ENCODE measurements at places on chromosomes 13 and 19.

GRCh38 chr19:53865523-53865917 is 2.2 kb upstream of the MYADM start:
- DNase-seq, result no peak

DNA sequence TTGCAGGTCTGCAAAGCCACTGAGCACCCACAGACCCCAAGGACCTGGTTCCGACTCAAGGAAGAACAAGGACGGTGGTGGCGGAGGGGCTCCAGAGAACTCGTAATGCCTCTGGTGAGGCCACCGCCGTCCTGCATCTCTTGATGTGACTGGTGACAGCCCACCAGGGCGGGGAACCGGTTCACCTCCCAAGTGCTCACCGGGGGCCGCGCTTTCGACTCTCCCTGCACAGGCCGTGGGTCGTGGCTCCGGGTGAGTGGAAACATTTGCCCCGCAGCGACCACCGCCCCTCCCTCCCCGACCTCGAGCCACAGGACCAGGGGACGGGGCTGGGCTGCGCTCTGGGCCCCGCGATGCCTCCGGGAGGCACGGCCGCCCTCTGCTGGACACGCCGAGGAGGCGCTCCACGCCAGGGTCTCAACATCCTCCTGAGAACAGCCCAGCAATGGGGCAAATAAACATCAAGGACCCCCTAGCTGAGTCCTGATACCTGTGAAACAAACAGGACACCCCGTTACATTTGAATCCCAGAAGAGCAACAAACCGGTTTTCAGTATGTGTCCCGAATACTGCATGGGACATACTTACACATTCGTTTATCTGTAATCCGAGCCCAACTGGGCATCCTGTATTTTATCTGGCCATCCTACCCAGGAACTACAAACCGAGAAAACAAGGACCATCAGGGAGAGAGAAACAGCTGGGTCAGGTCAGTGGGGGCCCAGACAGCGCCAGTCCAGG is 3.9 kb upstream of the PLPP2 start:
- DNase-seq, result no peak

DNA sequence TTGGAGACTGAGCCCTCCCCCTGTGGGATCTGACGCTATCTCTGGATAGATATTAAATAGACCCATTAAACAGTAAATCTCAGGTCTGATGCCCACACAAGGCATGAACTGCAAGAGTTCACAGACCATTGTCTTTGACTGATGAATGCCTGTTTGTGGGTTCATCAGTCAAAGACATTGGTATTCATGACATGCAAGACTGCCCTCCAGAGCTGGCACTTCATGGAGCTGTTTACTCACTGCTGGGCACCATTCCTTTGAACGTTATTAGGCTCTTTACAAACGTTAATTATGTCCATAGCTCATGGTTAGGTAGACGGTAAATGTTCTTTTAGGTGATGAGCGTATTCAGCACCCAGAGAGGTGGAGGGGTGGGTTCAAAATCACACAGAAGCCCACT is 111.8 kb upstream of the PABPC3 start:
- no peak for DNase-seq

DNA sequence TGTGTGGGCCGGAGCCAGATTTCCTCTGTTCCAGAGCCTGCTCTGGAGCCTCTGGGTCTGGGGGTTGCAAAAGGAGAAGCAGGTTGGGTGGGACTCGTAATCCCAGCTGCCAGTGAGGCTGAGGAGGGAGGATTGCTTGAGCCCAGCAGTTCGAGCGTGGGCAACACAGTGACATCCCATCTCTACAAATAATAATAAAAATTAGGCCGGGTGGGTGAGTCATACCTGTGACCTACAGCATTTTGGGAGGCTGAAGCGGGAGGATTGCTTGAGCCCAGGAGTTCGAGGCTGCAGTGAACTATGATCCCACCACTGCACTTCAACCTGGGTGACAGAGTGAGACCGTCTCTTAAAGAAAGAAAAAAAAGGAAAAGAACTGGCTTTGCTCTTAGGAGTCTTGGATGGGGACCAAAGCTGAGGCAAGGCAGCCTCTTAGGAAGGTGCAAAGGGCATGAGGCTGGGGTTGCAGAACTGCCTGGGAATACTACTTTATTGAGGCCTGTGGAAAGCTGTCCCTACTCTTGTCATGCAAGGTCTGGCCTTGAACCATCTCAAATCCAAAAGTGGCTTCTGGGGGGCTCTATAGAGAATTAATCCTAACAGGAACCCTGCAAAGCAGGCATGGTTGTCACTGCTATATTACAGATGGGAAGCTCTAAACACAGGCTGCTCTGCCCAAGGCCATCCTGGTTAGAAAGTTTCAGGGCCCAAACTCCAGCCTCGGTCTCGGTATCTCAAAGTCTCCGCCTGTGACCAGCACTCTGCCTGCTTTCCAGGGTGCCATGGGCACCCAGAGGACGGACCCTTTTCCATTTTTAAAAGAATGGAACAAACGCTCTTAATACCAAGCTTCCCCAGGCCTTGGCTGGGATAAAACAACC is 880 bp upstream of the C19orf12 start:
- no peak for DNase-seq

- no peak for DNase-seq
Measured at GRCh38 chr19:461721-462551, 1.1 kb upstream of the SHC2 start.

- no peak for DNase-seq
Measured at GRCh38 chr13:75587679-75588078, 38.1 kb downstream of the UCHL3 start.

GRCh38 chr19:19371059-19371458 is 34.4 kb upstream of the GATAD2A start:
- no peak for DNase-seq

DNA sequence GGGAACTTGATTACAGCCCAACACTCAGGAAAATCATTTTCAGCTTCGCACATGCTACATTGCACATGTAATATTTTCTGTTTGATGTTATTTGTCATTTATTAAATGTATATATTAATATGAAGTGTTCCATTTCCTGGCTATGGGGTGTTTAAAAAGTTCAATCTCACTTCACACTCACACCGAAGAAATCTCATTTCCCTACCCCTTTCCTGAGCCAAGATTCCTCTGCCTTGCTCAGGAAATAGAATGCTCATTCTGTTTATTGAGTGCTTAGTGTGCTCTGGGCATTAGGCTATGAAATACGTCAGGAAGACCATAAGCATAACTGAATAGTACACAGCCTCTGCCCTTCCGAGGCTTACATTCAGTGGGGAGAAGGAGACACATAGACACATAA is 331.9 kb upstream of the TSHZ3 start:
- no peak for DNase-seq

- no peak for DNase-seq
Measured at GRCh38 chr13:102227741-102228140, 174.1 kb downstream of the FGF14 start.

DNA sequence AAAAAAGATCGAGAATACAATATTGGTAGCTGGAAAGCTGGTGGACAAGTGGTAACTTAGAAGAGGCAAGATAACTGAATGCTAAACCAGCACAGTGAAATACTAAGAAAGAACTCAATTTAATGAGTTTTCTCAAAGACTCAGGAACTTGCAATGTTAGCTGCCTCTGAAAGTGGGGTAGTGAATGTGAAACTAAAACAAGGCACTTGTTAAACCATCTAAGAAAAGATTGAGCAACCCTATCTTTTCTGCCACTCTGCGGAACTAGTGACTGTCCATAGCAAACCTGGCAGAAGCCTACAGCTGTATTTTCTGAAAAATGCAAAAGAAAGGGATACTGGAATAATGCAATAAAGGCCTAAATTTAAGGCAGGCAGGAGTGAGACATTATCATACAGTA is 1574.4 kb upstream of the PRR20A start:
- no peak for DNase-seq

DNA sequence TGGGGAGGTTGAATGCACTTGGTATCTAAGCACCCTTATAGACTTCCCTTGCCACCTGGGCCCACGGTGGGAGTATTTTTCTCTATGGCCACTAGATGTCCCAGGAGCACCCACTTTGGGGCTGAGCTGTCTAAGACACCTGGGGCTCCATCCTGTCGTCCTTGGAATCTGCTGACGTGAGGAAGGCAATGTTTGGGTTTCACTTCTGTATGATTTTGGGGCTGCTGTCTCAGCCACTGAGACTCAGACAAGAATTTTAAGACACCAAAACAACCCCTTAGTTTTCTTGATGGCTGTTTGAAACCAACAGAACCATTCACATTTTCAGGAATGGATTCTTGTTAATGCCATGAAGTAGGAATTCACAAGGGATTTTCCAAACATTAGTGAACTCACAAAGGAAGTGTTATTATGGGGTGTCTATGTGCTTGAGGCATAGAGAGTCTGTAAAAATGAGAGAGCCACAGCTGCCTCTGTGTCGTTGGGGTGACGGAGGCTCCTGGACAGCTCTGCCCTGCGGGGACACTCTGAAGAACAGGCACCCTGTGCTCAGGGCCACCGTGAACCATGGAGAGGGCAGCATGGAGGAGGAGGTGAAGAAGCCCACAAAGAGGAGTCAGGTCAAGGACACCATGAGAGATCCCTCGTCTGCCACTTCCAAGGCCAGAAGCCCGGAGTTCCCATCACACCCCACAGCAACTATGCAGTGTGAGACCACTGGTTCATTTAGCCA is 106.8 kb upstream of the SPATA13 start:
- DNase-seq, result no peak

GRCh38 chr13:76331943-76332712 is 554.1 kb downstream of the KCTD12 start:
- DNase-seq, result peak; percentile 44

DNA sequence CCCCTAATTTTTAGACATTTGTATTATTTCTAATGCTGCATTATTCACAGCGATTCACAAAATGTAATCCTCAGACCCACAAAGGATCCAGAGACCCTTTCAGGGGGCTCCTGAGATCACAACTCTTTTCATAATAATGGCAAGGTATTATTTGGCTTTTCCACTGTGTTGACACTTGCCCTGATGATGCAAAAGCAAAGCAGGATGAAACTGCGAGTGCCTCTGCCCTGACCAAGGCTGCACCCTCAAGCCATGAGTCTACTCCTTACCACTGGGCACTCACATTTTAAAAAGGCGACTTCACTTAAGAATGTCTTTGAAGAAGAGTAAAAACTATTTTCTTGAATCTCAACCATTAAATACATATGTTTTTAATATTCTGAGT is 11.4 kb downstream of the ELF1 start:
- no peak for DNase-seq

- DNase-seq, result no peak
Measured at GRCh38 chr13:72074663-72075062, 207.7 kb upstream of the DACH1 start.

All from fibroblast of skin of left biceps (primary cell).